ENCODE measurements at places on chromosomes 12 and 14. TPM values are rescaled to one million over a fixed set of nuclear protein-coding genes. Genes with fewer than 3 reads are reported as not detected.

The CYP46A1 gene
- total RNA-seq = 0.16 TPM

- no peak overlapping the region for H3K27ac ChIP-seq
- no peaks in the 10 kb centered on the region for H3K36me3 ChIP-seq
- peaks cover 5% of the 10 kb centered on the region for H3K4me1 ChIP-seq
- H3K4me3 ChIP-seq = no peak overlapping the region
- H3K27me3 ChIP-seq = peaks cover 62% of the 10 kb centered on the region
Observed at GRCh38 chr14:69572030-69572840, 2.4 kb downstream of the CCDC177 start.

GRCh38 chr12:30979371-30980259 is 53.1 kb downstream of the TSPAN11 start:
- DNase-seq = no peak
- no peaks in the 10 kb centered on the region for H3K36me3 ChIP-seq
- H3K27ac ChIP-seq = no peak overlapping the region
- H3K4me1 ChIP-seq = no peaks in the 10 kb centered on the region

The ERGIC2 gene
- 101 TPM for total RNA-seq

The CISTR gene
- not detected for total RNA-seq

DNA sequence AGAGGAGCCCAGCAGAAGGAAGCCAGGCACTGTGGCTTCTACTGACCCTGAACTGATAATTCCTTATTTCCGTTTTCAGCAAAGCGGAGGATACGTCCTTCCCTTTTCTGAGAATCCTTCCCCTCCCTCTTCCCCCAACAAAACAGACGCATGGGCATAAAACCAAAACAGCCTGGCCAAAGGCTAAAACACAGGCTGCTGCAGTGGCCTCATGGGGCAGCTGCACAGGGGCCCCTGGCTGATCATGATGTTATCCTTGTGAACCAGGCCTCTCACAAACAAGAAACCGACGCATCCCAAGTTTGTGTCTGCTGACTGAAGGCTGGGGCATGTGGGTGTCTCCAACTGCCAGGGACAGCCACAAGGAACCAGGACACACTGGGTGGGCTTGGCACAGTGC is 23.4 kb upstream of the STON2 start:
- H3K4me3 ChIP-seq = no peak overlapping the region
- no peaks in the 10 kb centered on the region for H3K4me1 ChIP-seq
- H3K27ac ChIP-seq = no peak overlapping the region
- DNase-seq = no peak
- no peaks in the 10 kb centered on the region for H3K36me3 ChIP-seq

GRCh38 chr12:13425766-13426165 is 229.2 kb downstream of the EMP1 start:
- no peak overlapping the region for H3K27ac ChIP-seq
- DNase-seq = no peak
- no peaks in the 10 kb centered on the region for H3K4me1 ChIP-seq
- peaks cover 3% of the 10 kb centered on the region for H3K27me3 ChIP-seq

DNA sequence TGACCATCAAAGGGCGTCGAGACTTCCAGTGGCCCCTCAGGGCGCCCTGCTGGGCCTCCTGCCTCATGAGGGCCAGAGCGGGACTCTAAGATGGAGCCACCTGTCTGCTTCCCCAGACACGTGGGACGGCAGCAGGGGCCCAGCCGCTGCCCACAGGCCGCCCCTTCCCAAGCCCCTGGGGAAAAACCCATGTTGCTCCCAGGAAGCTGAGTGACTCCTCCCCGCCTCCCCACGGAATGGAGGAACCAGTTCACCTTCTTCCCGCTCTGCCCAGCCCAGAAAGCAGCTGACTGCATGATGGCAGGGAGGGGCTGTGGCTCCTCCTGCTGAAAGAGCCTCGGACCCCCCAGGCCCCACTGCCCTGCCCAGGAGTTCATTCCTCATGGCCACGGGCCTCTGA is 14.9 kb downstream of the RAB35 start:
- no peak for DNase-seq
- H3K36me3 ChIP-seq = peaks cover 22% of the 10 kb centered on the region
- H3K4me1 ChIP-seq = peaks cover 17% of the 10 kb centered on the region
- no peaks in the 10 kb centered on the region for H3K27me3 ChIP-seq
- H3K27ac ChIP-seq = peak overlapping the region; percentile 76
- no peak overlapping the region for H3K4me3 ChIP-seq

The HOXC13 gene
- not detected for total RNA-seq

- H3K27ac ChIP-seq = no peak overlapping the region
- no peaks in the 10 kb centered on the region for H3K4me1 ChIP-seq
- no peak overlapping the region for H3K4me3 ChIP-seq
- DNase-seq = no peak
Observed at GRCh38 chr14:69554500-69554899, 20.2 kb downstream of the CCDC177 start.

DNA sequence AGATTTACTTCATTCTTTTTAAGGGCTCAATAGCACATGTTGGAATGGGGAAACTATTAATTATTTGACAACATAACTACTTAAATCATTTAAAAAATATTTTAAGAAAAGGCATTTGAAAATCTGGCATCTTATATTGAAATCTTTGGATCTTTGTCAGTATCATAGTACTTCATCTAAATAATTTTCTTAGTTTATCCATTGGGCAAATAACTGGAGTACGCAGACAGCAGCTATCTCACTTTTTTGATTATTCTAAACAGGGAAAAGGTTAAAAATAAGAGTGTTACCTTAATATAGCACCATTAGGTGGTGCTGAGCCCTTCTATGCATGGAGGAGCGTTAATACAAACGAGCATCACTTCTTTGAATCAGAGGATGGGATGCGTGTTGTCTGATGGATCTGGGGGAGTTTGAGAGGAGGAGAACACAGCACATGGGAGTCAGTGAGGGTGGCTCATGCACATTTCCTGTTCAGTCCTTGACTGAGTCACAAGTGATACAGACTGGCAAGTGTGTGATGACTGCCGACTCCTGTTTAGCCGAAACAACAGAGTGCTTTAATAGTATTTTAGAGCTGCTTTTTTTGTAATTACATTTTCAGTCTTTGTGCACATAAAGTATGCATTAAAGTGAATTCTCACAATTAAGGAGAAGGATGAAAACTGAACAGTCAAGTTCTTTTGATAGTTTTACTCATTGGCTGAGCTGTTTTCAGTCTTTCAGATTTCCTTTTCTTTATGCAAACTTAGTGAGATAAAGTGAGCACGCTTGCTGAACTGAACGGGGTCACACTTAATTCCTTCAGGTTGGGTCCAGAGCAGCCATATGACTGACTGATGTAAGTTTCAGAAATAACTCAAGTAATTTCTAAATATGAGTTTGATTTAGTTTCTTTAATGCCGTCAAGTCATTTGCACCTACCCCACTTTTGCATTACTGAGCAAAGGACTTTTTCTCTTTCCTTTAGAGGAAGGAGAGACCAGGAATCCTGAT is 92.7 kb downstream of the DIP2B start:
- peak; percentile 78 for DNase-seq
- H3K4me3 ChIP-seq = peak overlapping the region; percentile 61
- H3K27ac ChIP-seq = peak overlapping the region; percentile 89
- peaks cover 7% of the 10 kb centered on the region for H3K36me3 ChIP-seq
- no peaks in the 10 kb centered on the region for H3K27me3 ChIP-seq

The NAV3 gene
- not detected for total RNA-seq

DNA sequence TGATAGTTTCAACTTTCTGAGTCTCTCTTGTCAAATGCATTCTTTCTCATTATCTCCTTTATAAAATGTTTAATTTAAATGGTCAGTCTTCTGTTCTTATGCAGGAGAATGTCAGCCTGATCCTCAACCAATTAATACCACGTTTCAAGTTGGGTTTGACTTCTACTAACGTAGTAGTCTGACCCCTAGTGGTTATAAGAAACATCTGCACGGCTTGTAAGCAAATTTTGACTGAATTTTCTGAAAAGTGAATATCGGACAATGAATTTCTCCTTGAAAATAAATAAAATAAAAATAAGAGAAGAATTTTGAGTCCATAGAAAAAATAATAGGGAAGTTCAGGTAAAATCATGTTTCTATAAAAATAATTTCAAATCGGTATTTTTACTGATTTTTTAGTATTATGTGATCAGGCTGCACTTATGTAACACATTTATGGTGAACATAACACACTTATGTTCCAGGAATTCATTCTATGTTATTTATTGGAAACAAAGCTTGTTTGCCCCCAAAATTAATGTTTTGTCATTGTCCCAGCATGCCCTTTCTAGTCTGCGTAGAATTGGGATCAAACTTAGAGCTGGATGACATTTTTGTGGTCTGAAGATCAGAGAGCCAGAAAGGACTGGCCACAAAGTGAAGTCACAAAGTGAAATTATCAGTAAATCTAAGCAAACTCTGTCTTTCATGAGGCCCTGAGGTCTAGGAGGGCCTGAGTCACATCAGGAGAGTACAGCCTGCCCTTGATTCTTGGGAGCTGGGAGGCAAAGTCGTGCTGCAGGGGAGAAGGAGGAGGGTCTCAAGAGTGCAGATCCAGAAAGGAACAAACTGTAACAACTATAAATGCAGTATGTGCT is 101.2 kb upstream of the STXBP6 start:
- H3K4me1 ChIP-seq = no peaks in the 10 kb centered on the region
- H3K4me3 ChIP-seq = no peak overlapping the region
- no peaks in the 10 kb centered on the region for H3K36me3 ChIP-seq

The DDN gene
- total RNA-seq = 0.72 TPM

GRCh38 chr14:75141062-75141461 is 14.2 kb upstream of the NEK9 start:
- DNase-seq = no peak
- H3K4me1 ChIP-seq = peaks cover 58% of the 10 kb centered on the region
- H3K27ac ChIP-seq = peak overlapping the region; percentile 17

GRCh38 chr12:54051026-54051842 is 2.4 kb upstream of the HOXC4 start:
- no peak overlapping the region for H3K27ac ChIP-seq
- DNase-seq = no peak
- peaks cover 75% of the 10 kb centered on the region for H3K27me3 ChIP-seq
- H3K4me3 ChIP-seq = no peak overlapping the region
- no peaks in the 10 kb centered on the region for H3K36me3 ChIP-seq
- peaks cover 33% of the 10 kb centered on the region for H3K4me1 ChIP-seq

GRCh38 chr12:57044889-57045288 is 5.0 kb downstream of the MYO1A start:
- H3K36me3 ChIP-seq = no peaks in the 10 kb centered on the region
- H3K27ac ChIP-seq = no peak overlapping the region
- no peak for DNase-seq
- H3K4me1 ChIP-seq = peaks cover 31% of the 10 kb centered on the region
- H3K27me3 ChIP-seq = no peaks in the 10 kb centered on the region
- no peak overlapping the region for H3K4me3 ChIP-seq

The KRT3 gene
- not detected for total RNA-seq

The TMEM229B gene
- 1.6 TPM for total RNA-seq

- no peaks in the 10 kb centered on the region for H3K36me3 ChIP-seq
- H3K4me1 ChIP-seq = peaks cover 8% of the 10 kb centered on the region
- DNase-seq = no peak
- no peak overlapping the region for H3K27ac ChIP-seq
- no peak overlapping the region for H3K4me3 ChIP-seq
Observed at GRCh38 chr14:100286484-100287191, 19.6 kb downstream of the SLC25A29 start.

The DNAJC22 gene
- not detected for total RNA-seq

- peaks cover 17% of the 10 kb centered on the region for H3K4me1 ChIP-seq
- no peaks in the 10 kb centered on the region for H3K36me3 ChIP-seq
- peak; percentile 47 for DNase-seq
Observed at GRCh38 chr12:89960011-89960507, 251.4 kb upstream of the ATP2B1 start.

- no peak for DNase-seq
- H3K4me1 ChIP-seq = peaks cover 19% of the 10 kb centered on the region
- no peaks in the 10 kb centered on the region for H3K27me3 ChIP-seq
- peak overlapping the region; percentile 82 for H3K27ac ChIP-seq
- H3K36me3 ChIP-seq = peaks cover 8% of the 10 kb centered on the region
Observed at GRCh38 chr12:123475246-123475703, 17.3 kb downstream of the SNRNP35 start.

The RNF212B gene
- not detected for total RNA-seq

The OVCH1 gene
- not detected for total RNA-seq

GRCh38 chr12:113234483-113234882 is 13.2 kb downstream of the TPCN1 start:
- H3K36me3 ChIP-seq = peaks cover 44% of the 10 kb centered on the region
- no peak for DNase-seq
- H3K4me1 ChIP-seq = peaks cover 34% of the 10 kb centered on the region
- H3K27me3 ChIP-seq = no peaks in the 10 kb centered on the region
- H3K4me3 ChIP-seq = no peak overlapping the region

The NEUROD4 gene
- not detected for total RNA-seq

DNA sequence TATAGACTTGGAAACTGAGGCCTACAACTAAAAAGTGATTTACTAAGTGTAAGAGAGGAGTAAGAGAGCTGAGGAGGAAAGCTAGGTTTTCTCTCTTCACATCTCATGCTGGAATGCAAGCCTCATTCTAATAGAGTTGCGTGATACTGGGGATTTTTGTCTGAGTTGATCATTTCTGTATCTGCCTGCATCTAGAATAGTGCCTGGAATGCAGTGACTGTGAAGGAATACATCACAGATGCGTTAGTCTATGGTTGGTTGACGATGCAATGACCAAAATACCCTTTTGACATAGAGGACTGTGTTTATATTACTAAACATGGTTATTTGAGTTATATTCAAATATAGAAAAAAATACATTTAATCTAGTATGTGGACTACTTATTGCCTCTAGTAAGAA is 9.2 kb upstream of the TMEM117 start:
- H3K4me1 ChIP-seq = peaks cover 6% of the 10 kb centered on the region
- H3K27me3 ChIP-seq = no peaks in the 10 kb centered on the region
- no peak overlapping the region for H3K4me3 ChIP-seq
- no peak overlapping the region for H3K27ac ChIP-seq
- H3K36me3 ChIP-seq = no peaks in the 10 kb centered on the region

GRCh38 chr14:85413836-85414526 is 116.0 kb upstream of the FLRT2 start:
- no peaks in the 10 kb centered on the region for H3K4me1 ChIP-seq
- no peaks in the 10 kb centered on the region for H3K27me3 ChIP-seq
- no peak overlapping the region for H3K4me3 ChIP-seq
- no peak overlapping the region for H3K27ac ChIP-seq
- DNase-seq = no peak

DNA sequence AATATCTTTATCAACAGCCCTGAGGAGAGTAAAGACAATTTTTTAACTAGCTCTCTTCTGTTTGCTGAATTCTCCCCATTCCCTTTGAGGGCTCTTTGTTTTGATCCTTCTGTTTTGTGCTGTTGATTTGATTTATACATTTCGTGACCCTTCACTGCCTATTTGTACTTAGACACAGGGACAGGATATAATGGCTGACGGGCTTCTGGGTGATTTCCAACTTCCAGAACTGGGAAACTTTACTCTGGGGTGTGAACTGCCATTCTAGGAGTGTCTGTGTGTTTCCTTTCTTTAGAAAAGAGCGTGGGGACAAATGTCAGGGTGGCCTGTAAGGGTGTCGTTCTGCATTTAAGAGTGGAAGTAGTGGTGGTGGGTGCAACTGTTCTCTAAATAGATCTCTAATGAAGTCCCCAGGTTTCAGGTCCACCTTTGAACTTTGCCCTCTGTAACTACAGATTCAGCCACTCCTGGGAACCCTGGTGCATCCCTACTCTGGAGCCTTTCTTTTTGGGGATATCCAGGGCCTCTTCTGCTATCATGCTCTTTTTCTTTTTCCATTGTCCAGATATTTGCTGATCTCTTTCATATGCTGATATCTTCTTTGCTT is 22.3 kb upstream of the SSPN start:
- H3K27ac ChIP-seq = no peak overlapping the region
- no peaks in the 10 kb centered on the region for H3K36me3 ChIP-seq
- peaks cover 9% of the 10 kb centered on the region for H3K27me3 ChIP-seq
- no peak overlapping the region for H3K4me3 ChIP-seq

- DNase-seq = peak; percentile 6
- no peak overlapping the region for H3K27ac ChIP-seq
- no peak overlapping the region for H3K4me3 ChIP-seq
- peaks cover 1% of the 10 kb centered on the region for H3K27me3 ChIP-seq
- H3K36me3 ChIP-seq = no peaks in the 10 kb centered on the region
Observed at GRCh38 chr12:41769810-41770209, 374.9 kb downstream of the GXYLT1 start.
